ENCODE measurements at places on chromosomes 3 and 15. TPM values are rescaled to one million over a fixed set of nuclear protein-coding genes. Genes with fewer than 3 reads are reported as not detected.

GRCh38 chr3:59775761-59776325 is 726.0 kb upstream of the CFAP20DC start:
- DNase-seq, result no peak

DNA sequence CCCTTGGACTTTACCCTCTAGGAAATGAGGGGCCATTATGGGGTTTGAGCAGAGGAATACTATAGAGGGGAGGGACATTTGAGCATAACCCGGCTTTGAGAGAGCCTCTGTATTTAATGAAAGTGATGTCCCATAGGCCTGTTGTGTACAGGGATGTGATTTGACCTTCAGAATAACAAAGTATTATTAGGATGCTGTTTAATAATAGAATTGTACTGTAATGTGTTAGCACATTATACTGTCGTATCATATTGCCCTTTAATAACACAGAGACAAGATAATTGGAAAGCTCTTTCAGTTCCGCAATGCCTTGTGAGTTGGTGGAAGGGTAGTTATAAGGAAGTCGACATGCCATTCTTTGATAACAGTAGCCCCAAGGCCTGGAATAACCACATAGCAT is 328.3 kb downstream of the RYR3 start:
- DNase-seq, result no peak

GRCh38 chr3:188188911-188189310 is 35.0 kb downstream of the LPP start:
- no peak for DNase-seq

DNA sequence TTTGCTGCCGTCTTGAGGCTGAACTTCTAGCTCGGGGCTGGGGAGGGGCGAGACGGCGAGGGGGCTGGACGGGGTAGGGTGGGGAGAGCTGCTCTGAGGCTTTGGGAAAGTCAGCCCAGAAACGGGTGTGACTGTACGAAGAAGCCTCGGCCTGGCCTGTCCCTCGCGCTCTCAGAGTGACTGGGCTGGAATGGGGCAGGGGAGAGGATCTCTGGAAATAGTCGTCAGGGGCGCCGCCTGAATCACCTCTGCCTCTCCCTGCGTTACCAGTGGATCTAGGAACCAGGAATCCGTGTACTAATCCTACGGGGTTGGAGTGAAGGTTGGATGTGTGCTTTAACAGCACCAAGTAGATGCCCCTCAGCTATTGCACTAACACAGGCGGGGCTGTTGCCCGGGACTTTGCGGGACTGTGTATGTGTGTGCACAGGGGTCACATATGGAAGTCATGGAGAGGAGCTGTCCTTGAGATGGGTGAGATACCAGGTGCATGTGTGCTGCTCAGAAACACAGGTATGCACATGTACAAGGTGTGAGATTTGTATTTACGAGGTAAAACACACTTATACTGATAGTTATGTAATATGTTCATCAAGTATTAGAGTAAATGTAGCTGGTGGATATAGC is 591 bp downstream of the FOXL2NB start:
- DNase-seq, result no peak

DNA sequence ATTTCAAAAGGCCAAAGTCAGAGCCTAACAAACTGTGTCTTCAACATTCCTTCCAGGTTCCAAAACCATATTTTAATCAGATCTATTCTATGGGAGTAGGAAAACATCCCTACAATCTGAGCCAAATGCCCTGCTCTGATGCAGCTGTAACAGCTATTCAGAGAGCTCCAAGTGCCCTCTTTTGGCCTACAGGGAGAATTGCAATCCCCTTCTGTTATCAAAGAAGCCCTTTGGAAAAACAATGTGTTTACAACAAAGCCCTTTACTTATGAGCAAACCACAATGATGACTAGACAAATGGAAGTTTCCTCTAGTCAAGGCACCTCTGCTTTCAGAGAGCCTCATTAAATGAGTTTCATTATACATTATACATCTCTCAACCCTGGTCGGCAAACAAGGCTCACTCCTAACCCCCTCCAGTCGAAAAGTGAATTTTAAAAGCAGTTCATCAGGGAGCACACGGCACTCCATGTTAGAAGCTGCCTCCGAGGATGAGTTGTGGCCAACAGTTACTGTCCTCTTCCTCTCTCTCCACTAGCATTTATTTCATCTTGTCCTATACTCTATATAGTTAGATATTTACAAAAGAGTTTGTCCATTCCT is 42.6 kb upstream of the TMCO5A start:
- DNase-seq, result peak; percentile 61

NR1I2 gene
- not detected for total RNA-seq

NOX5 gene
- total RNA-seq, result not detected
